ENCODE measurements at places on chromosomes 11 and 22. TPM values are rescaled to one million over a fixed set of nuclear protein-coding genes. Genes with fewer than 3 reads are reported as not detected.

- no peak for DNase-seq
Measured at GRCh38 chr11:118838905-118839553, 44.7 kb upstream of the CXCR5 start.

DNA sequence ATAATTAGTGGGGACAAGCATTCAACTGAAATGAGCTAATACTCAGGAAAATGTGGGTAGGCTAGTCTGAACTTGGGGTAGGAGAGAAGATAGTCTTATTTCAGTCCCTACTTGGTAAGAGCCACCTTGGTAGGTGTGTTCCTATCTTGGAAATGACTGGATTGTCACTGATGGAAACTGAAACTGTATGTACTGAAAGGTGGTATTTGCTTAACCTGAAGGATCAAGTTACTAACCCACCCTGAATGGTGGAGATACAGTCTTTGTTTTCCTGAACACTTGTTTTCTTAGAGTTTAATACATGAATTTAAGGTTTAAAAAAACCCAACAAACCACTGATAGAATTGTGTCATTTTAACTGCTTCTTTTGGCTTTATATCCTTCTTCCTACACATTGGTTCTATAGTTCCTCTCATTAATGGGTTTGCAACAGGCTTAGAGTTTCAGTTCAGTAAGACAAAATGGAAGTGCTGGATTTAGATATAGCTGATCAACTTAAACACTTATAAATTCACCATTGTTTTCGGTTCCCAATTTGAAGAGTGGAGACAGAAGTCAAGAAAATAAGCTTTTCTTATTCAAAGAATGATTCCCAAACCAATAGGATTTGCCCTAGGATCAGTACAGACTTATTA, 4.2 kb downstream of the FAR1 start:
- DNase-seq: no peak

PANX3 gene
- not detected for total RNA-seq

LRRC51 gene
- total RNA-seq: 6.6 TPM

Data from aorta (tissue), 5 donors.